Stimulated activated CD8-positive, alpha-beta memory T cell treated with anti-CD3 and anti-CD28 coated beads, Interleukin-4, amount 100 ng/mL, for 1 hour (primary cell): ENCODE measurements at places on chromosomes 12 and 14.

GRCh38 chr12:95484524-95484923 is 10.6 kb downstream of the METAP2 start:
- DNase-seq: no peak

GRCh38 chr12:105025890-105026289 is 39.8 kb downstream of the NOPCHAP1 start:
- DNase-seq: no peak

DNA sequence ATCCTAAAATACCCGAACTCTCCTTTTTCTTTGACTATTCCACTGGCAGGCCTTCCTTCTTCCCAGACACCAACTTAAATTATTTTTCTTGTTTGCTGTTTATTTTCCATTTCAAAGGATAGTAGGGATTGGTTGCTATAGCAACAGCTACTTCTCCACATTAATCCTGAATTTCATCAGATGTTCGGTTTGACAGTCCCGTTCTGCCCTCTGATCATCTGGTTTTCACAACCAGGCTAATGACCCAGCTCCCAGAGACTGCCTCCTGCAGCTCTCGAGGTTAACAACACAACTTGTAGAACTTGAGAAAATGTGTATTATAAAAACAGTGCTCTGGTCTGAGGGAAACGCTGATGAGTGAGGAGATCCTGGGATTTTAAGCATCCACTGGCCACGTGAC is 45.5 kb downstream of the NUAK1 start:
- DNase-seq: no peak

GRCh38 chr14:102056694-102057442 is 30.0 kb downstream of the HSP90AA1 start:
- DNase-seq: no peak

- DNase-seq: no peak
Measured at GRCh38 chr14:74647678-74648461, 35.8 kb upstream of the LTBP2 start.

- DNase-seq: no peak
Measured at GRCh38 chr12:3069714-3070113, 7.5 kb upstream of the TSPAN9 start.

GRCh38 chr14:87102811-87103378 is 890.1 kb downstream of the GALC start:
- no peak for DNase-seq

DNA sequence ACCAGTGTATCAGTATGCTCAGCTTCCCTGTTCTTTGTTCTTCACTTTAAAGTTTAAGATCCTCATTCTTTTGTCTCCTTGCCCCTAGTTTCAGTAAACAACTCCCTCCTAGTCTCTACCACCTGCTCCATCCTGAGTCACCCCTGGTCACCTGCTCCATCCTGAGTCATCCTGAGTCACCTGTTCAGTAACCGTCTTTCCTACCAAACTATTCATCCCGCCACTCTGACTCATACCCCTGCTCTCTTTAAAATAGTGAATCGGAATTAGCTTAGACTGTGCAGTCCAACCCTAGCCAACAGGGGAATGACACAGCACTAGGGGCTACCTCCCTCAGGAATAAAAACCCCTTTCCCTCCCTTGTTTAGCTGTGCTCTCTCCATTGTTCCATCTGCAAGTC is 888.1 kb upstream of the MDGA2 start:
- DNase-seq: no peak
